Muscle of arm (tissue), 14 donors: ENCODE measurements at places on chromosomes 13 and 19.

DNA sequence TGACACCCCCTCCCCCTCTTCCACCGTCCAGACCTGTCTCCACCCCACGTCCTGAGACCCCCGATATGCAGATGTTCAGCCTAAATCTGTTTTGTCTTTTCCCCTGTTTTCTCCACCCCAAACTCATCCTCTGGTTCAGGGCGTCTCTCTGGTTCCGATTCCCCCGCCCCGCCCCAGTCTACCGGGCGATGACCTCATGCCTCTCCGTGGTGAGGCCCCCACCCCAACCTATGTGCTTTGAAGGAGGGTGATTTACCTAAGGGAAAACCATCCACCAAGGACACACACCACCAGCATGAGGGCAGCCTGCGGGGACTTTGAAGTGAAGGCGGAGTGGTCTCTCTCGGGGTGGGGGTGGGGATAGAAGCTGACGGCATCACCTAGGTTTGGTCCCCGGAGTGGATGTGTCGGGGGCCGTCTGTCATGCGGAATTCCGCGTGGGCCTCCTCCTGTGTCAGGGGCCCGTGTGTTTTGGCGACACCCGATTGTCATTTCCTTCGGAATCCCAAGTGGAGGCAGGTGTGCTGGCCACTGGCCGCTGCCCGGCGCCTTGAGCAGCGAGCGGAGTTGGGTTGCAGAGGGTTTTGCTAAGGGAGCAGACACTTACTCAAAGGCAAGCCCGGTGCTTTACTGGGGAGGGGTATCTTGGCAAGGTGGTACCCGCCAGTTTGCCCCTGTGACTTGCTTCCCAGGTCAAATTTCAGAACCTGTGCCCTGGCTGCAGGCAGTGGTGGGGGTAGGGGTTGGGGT lies 1.4 kb downstream of the FZR1 start:
- peak; percentile 28 for DNase-seq

GRCh38 chr19:14081797-14082674 lies 3.5 kb downstream of the C19orf67 start:
- no peak for DNase-seq

- DNase-seq: no peak
Measured at GRCh38 chr19:38386300-38386970, 1.4 kb downstream of the GGN start.

GRCh38 chr13:36098080-36098479 lies 33.1 kb downstream of the DCLK1 start:
- DNase-seq: no peak

DNA sequence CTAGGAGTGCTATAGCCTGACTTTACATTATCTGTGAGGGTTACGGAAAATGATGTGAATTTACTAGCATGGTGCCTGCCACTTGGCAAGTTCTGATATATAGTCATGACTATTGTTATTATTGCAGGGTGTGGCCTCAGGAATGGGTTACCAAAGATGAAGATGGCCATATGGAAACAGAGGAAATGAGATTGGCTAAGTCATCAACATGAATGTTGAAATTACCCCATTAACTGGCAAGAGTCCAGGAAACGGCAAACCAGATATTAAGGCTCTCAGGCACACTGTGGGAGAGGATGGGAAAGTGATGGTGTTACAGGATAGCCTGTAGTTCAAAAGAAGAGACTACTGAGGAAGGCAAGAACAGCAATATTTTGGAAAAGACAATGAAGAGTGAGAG lies 183.3 kb downstream of the KCNRG start:
- DNase-seq: no peak

DNA sequence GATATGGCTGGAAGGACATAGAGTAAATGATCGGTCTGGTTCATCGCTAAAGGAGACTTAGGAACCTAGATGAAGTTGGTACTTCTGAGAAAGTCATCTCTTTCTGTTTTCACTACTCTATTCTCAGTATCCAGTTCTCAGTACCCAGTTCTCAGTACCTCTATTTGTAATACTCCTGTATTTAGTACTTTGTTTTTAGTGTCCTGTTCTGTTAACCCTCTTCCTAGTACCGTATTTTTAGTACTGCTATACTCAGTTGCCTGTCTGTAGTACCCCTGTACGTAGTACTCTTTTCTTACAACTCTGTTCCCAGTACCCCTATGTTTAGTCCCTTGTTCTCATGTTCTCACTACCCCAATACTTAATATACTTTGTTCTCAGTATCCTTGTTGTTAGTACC lies 1.2 kb downstream of the RFXAP start:
- no peak for DNase-seq

DNA sequence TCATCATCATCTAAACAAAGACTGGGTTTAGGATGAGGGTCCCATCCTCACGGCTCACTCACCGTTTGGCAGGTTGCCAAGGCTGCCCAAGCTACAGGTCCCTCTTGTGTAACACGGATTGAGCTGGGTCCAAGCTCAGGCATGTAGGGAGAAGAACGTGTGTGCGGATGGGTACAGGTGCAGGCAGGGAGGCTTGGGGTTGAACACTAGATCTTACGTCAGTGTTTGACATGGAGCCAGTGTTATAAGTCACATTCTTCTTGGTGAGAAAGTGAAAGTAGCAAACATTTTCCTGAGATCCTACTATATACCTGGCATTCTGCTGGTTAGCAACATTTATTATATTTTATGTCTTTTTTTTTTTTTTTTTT lies 136.8 kb upstream of the RNF113B start:
- DNase-seq: no peak

DNA sequence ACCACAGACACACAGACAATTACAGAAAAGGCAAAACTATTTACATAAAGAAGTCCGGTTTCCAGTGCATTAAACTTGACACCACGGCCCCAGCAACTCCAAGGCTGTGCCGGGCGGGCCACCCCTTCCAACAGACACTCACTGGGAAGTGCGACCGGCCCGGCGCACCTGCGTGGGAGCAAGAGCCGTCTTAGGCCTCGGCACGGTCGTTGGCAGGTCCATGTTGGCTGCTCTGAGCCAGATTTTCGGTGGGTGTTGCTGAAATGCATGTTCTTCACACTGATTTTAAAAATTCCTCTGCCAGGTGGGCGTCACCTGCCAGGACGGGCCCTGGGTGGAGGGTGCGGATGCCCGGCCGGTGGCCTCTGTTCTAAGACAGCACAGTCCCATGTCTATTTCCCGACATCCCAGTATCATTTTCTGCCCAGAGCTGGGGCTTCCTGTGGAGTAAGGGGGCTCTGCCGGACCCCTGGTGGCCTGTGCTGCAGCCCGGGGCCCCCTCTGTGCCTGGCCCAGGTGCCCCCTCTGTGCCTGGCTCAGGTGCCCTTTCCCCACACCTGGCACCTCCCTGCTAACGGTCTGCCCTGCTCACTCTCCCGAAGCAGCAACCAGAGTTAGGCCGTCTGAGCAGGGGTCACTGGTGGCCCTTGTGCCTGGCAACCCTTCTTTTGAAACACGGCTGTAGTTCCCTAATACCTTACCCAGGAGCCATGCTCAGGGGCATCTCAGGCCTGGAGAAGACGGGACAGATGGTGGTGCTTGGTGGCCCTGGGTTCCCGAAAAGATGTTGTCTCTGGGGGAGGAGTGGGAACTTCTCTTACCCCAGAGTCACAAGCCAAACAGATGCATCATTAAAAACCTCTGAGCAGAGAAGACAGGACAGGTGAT lies 9.2 kb downstream of the TMEM255B start:
- DNase-seq: no peak

GRCh38 chr13:44470638-44471562 lies 97.3 kb downstream of the SERP2 start:
- peak; percentile 12 for DNase-seq
